ENCODE measurements at places on chromosomes 2 and 18.
A peak's percentile ranks its signal among the peaks of the same experiment; 100 is the strongest.

DNA sequence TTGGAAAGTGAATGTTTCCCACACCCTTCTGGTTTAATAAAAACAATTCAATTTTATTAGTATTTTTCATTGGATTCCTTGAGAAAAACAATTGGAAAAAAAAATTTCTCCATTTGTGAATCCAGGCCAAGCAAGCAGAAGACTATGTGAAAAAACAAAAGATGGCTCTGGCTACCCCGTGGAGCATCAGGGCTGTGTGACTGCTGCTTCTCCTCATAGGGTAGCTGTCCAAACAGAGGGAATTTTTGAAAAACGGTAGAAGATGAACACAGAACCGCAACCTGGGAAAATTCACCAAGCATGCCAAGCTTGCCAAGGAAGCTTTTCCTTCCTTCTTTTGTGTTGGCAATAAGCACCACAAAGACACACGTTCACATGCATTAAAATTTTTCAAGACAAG lies 71.3 kb upstream of the ACVR2A start:
- DNase-seq, result no peak

DNA sequence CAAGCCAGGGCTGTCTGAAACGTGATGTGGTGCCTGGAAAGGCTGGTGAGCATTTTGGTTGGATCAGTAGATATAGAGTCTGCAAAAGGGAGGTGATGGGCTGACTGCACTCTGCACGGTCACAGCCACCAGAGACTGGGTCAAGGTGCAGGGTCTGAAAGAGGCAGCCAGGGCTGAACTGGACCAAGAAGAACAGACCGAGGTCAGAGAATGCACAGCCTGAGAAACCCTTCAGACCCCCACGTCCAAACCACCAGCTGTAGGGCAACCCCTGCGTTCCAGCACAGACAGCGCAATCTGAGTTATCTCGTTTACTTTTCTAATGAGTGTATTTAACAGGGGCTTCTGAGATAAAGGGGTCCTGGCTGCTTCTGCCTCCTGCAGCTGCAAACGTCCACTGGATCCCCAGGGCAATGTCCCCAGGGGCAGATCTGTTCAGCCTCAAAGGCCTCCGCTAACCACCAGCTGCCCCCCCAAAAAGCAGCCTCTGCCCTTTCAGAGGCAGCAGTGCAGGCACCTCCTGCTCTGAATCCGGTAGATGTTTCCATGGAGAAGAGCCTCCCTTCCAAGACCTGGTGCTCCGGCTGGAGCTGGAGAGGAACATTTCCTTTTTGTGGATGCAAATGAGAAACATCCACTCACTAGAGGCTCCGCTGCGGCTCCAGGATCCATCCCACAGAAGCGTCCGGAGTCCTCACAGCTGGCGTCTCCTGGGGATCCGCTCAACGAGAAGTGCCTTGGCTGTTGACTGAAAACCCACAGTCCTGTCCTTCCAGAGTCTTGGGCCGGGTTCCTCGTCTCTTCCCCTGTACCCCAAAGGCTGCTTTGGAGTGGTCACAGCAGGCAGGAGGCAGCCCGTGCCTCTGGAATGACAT lies 970 bp upstream of the KCNG2 start:
- DNase-seq, result no peak

GRCh38 chr2:61538200-61538919 lies at the start of gene XPO1:
XPO1 (minus strand) TSS chr2:61538356; CDS start chr2:61533897, 4,459 bp downstream.
- peak; percentile 99 for DNase-seq

DNA sequence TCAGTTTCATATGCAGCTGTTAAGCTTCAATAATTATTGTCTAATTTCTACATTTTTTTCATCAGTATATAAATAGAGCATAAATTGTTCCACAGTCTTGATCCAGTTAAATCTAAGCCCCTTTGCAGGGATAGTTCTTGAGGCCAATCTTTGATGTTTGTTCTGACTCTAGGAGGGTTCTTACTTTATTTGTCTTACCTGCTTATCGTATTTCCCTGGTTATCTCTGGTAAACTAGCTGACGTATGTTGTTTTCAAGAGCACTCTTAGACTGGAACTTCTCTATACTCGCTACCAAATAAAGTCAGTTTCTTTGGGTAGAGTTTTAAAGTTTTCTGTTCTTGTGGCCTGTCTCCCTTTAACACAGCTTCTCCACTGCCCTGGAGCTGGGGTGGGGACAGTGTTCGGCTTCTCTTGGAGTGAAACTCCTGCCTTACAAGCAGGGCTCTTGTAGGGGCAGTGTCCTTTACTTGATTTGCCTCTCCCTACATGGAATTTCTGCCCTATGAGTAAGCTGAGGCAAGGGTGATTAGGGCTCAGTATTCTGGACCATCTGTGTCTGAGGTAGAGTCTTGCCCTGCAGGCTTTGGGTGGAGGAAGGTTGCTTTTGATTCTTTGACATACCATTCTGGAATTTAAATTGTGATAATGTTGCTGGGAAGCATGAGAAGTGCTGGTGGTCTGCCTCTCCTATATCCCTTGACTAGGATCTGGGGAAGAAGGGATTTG lies 90.3 kb downstream of the PTPN4 start:
- DNase-seq, result no peak

- no peak for DNase-seq
These were observed 154.6 kb upstream of the ZSWIM2 start for GRCh38 chr2:187003611-187004010.

DNA sequence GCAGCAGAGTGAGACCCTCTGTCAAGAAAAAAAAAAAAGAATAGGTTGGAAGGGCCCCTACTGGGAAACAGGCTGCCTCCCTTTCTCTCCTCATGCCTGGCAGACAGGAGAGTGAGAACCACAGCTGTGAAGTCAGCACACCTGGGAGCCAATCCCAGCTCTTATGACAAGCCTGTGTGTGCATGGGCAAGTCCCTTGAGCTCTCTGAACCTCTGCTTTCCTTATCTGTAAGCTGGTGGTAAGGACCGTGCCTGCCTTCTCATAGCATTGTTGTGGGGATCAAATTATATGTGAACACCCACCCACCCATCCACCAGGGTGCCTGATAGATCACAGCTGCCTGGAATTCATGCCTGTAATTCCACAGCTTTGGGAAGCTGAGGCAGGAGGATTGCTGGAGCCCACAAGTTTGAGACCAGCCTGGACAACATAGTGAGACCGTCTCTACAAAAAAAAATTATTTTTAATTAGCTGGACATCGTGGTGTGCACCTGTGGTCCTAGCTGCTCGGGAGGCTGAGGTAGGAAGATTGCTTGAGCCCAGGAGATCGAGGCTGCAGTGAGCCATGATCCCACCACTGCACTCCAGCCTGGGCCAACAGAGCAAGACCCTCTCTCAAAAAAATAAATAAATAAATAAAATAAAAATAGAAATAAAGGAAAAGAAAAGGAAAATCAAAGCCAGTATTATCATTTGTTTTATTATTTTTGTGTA lies 66.9 kb upstream of the MCFD2 start:
- DNase-seq, result no peak

DNA sequence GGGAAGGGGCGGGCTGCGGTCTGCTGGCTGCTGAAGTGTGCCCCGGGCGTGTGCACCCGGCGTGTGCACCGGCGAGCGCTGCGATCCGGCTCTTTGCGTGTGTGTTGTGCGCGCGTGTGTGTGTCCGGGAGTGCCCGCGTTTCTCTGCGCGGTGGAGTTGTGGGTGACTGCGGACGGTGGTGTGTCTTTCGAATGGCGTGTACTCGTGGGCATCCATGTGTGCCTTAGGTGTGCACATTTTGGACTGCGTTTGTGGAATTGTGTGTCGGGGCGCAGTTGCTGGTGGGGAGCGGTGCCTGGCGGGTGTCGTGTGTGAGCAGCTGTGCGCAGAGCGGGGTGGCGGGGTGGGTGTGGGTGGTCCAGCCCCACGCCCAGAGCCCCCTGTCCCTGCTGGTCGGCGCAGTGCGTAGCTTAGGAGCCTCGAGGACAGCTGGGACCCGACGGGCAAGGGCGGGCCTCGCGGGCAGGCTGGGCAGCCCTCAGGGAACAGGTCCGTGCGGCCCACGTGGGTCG lies 533 bp downstream of the HPCAL1 start:
- no peak for DNase-seq

GRCh38 chr18:55529581-55529980 lies 58.4 kb downstream of the TCF4 start:
- DNase-seq, result peak; percentile 76

DNA sequence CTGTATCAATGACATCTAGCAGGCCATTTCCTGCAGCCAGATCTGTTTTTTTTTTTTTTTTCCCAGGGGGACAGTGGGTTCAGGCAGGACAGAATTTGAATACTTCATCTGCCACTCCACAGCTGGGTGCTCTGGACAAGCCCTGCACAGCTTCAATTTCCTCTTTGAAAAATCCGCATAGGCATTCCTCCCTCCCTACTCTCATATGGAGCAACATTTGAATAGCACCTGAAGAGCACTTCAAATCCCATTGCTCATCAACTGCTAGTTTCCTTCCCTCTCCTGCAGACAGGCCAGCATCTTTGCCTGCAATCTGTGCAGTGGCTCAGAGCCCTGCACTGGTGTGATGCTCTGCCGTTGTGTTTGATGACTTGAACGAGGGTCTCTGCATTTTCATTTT lies 326.3 kb downstream of the TSN start:
- no peak for DNase-seq

GRCh38 chr18:8358033-8358765 lies 251.0 kb upstream of the RAB12 start:
- DNase-seq, result no peak

DNA sequence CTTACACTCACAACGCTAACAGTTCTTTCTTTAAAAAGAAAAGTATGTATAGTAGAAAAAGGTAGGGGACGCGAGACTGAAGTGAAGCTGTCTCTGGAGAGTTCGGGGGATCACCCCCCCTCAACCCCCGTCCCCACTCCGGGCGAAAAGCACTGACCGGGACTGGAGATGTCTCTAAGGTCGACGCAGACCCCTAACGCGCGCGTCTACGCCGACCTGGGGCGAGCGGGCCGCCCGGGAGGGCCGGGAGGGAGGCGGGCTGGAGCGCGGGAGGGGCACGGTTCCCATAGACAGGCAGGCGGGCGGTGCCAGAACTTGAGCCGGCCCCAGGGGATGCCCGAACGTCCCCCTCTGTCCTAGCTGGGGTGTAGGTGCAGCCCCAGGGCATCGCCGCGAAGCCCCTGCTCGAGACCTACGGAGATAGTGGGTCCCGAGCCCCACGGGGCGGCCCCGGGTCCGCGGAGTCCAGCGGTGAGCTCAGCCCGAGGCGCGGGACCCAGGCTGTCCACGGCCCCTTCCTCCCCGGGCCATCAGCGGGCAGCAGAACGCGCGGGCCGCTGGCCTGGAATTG lies 82.2 kb downstream of the CHRNA1 start:
- no peak for DNase-seq

- DNase-seq, result no peak
These were observed 58.1 kb downstream of the ASB1 start for GRCh38 chr2:238484522-238485452.

DNA sequence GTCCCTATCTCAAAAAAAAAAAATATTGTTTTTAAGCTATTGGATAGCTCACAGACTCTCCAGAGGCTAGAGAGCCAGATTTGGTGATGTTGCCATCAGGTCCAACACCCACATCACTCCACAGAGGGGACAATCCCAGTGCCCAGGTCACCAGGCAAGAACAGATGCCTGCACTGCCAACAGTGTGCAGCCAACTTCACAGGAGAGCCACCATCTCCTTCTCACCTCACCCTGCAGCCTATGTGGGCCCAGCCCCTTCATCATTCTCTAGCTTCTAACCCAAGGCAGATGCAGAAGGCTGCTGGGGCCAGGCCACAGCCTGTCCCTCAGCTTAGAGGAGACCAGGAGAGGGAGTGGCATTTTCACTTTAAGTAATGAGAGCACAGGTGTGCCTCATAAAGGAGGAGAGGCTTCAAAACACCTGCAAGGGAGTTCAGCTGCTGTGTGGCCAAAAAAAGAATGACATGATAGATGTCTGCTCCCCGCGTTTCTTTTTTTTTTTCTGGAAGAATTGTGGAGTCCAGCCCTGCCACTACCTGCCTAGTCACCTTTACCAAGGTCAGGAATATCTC lies 98.0 kb upstream of the ZSWIM2 start:
- no peak for DNase-seq

DNA sequence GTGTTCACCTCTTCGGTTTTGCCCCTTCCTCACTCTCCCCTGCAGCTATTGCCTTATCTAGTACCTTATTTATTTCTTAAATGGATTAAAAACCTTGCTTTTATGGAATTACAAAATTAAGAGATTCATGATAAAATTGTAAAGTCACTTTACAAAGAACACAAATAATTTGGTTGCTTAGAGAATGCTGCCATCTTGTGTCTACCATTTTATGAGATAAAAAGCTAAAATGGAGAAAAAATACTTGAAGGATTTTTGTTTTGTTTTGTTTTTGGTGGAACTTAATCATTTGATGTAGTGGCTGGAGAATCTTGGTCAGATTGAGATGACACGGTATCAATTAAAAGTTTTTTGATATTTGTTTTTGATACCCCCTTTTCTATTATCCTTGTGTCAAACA lies 69.6 kb downstream of the R3HDM1 start:
- DNase-seq, result no peak

DNA sequence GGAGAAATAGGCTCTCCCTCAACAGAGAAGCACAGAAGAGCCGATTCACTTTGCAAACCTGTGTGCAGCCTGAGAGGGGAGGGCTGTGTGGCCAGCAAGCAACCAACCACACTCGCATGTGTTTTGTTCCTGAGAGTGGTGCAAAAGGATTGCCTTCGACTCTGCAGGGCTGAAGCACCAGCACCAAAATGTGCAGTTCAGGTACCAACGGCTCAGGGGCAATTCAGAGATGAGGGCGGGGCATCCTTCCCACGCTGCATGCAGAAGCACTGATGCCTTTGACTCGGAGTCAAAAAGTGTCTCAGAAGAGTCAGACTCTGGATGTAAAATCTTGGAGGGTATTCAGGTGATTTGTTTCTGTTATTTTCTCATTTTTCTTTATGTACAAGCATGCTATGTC lies 55.5 kb downstream of the DCDC2C start:
- DNase-seq, result no peak

- DNase-seq, result no peak
These were observed 1.1 kb upstream of the FN1 start for GRCh38 chr2:215436705-215437565.

GRCh38 chr18:39487932-39488331 lies 1922.3 kb upstream of the CELF4 start:
- no peak for DNase-seq

DNA sequence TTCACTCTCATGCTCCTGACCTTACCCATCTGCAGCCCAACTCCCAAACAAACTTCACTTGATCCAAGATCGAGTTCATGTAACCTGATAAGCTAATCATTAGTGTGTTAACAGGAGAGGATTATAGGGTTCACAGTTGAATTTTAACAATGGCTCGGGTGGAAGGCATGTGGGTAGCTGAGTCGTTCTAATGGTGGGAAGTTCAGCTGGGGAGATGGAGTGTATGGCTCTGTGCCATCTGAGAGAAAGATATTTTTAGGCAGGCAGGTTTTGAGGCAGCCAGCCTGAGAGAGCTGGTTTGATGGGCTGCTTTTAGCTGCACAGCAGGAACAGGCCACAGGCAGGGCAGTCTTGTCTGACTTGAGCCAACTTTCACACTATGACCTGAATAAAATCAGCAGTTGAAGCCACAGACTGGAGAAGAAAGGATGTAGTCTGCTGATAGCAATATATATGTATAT lies 17.7 kb upstream of the NFE2L2 start:
- peak; percentile 85 for DNase-seq

DNA sequence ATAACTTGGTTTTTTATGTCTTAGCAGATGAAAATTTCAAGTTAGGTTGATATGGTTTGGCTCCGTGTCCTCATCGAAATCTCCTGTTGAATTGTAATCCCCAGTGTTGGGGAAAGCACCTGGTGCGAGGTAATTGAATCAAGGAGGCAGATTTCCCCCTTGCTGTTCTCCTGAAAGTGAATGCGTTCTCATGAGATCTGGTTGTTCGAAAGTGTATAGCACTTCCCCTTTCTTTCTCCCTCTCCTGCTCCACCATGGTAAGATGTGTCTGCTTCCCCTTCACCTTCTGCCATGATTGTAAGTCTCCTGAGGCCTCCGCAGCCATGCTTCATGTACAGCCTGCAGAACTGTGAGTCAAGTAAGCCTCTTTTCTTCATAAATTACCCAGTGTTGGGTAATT lies 242.1 kb upstream of the TNP1 start:
- DNase-seq, result no peak

All from cerebellar cortex (tissue), 1 donor.